ENCODE measurements at places on chromosomes 1 and 21.

- DNase-seq, result peak; percentile 82
Measured at GRCh38 chr1:216140730-216141524, 282.3 kb downstream of the USH2A start.

DNA sequence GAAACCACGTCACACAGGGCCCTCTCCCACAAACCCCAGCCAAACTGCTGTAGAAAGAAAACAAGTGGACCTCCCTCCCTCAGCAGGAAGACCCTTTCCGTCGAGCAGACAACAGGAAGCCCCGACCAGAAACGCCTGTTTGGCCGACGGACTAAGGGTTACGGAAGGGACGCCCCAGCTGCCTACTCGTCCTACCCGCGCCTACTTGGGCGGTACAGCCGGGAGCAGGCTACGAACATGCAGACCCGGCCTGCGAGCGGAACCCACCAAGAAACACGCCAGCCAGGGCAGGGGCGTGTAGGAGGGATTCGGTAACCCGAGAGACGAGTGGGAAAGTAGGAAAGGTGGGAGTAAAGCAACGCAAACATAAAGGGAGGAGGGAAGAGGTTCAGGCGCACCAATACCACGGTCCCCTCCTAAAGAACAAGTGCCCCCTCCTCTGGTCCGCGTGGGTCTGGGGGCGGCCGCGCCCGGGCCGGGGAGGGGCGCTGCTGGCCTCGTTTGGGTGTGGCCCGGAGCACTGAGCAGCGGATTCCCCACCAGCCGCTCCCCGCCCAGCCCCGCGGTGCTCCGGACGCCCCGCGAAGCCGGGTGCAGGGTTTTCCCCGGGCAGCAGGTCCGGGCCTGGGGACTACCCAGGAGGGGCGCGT lies 450 bp downstream of the S100A10 start:
- peak; percentile 70 for DNase-seq

DNA sequence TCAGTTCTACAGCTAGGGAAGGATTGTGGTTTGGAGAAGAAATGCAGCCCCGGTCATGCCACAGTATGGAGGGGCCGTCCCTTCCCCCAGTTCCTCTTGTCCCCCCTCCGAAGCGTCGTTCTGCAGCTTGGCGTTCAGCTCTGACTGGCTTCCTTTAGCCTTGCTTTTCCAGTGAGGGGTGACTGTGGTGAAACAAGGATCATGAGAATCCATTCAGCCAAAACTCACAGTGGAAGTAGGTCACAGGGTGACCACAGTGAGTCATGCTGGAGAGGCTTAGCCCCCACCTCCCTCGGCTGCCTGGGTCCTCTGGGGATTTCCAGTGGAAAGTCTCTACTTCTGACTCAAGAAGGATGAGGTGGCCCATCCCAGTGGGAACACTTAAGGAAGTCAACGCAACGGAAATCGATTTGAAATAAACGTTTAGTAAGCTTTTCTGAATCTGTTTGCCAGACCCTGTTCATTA lies 37.3 kb upstream of the COL6A2 start:
- DNase-seq, result peak; percentile 77

- peak; percentile 30 for DNase-seq
Measured at GRCh38 chr1:228416217-228416933, at the start of gene TRIM17. Gene TRIM17, minus strand, starts transcription at chr1:228416861. Its CDS starts 1,789 bp downstream, at chr1:228415072.

DNA sequence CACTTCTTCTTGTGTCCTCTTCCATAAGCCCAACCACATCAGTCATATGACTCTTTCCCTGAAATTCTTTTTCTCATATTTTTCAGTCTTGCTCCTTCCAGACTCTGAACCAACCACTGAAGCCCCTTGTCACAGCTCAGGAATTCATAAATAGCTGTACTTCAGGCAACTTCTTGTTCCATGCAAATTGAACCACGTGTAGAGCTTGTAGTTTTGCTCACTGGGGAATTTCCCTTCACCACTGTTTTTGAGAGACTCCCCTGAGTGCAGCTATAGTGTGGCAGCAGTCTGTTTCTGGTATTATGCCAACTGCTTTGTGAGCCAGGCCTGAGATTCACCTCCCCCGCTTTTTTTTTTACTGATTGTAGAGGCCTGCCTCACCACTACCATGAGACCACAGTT lies 150.3 kb upstream of the SPAG17 start:
- peak; percentile 56 for DNase-seq

- DNase-seq, result no peak
Measured at GRCh38 chr1:18657506-18658201, 27.0 kb downstream of the PAX7 start.

GRCh38 chr1:178528953-178529335 lies 16.0 kb downstream of the TEX35 start:
- DNase-seq, result no peak

GRCh38 chr1:2229037-2229864 lies 1.1 kb downstream of the SKI start:
- DNase-seq, result peak; percentile 83

- DNase-seq, result no peak
Measured at GRCh38 chr1:24905979-24906720, 23.9 kb downstream of the RUNX3 start.

GRCh38 chr21:28548291-28548690 lies 444.4 kb downstream of the LTN1 start:
- DNase-seq, result no peak

DNA sequence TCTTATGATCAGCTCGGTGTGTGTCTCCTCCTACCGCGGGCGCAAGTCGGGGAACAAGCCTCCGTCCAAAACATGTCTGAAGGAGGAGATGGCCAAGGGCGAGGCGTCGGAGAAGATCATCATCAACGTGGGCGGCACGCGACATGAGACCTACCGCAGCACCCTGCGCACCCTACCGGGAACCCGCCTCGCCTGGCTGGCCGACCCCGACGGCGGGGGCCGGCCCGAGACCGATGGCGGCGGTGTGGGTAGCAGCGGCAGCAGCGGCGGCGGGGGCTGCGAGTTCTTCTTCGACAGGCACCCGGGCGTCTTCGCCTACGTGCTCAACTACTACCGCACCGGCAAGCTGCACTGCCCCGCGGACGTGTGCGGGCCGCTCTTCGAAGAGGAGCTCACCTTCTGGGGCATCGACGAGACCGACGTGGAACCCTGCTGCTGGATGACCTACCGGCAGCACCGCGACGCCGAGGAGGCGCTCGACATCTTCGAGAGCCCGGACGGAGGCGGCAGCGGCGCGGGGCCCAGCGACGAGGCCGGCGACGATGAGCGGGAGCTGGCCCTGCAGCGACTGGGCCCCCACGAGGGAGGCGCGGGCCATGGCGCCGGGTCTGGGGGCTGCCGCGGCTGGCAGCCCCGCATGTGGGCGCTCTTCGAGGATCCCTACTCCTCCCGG lies 1.5 kb downstream of the KCNC4 start:
- DNase-seq, result no peak

DNA sequence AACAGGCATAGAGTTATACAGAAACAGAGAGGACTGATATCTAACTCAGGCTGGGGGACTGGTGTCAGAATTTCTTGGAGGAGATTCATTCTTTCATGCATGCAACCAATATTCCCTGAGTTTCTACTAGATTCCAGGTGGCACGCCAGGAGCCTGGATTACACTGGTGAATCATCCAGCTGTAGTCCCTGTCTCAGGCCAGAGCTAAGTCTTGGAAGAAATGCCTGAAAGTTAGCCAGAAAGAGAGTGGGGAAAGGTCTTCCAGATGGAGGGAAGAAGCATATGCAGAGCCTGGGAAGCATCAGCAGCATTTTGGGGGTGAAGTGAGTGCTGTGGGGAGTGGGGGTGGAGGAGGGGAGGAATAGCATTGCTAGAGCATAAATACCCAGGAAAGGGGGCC lies 239.1 kb downstream of the OMA1 start:
- peak; percentile 78 for DNase-seq

GRCh38 chr1:218347336-218347722 lies 2.2 kb downstream of the TGFB2 start:
- peak; percentile 95 for DNase-seq

DNA sequence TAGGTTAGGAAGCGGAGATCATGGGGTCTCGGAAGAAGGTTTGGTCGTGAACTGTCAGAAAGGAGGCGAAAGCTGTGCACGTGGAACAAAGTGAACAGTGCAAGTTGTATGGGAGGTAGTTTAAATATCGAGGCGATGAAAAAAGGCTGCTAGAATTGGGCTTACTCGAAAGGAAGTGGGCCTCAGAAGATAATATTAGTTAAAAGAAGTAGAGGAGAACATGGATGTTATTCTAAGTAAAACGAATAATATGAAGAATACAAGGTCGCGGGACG lies 571 bp downstream of the WDR3 start:
- DNase-seq, result no peak

- DNase-seq, result no peak
Measured at GRCh38 chr1:12372180-12372579, 142.3 kb downstream of the VPS13D start.

GRCh38 chr1:177568622-177569021 lies 397.9 kb downstream of the BRINP2 start:
- no peak for DNase-seq

- no peak for DNase-seq
Measured at GRCh38 chr1:232425421-232425820, 204.5 kb downstream of the SIPA1L2 start.

DNA sequence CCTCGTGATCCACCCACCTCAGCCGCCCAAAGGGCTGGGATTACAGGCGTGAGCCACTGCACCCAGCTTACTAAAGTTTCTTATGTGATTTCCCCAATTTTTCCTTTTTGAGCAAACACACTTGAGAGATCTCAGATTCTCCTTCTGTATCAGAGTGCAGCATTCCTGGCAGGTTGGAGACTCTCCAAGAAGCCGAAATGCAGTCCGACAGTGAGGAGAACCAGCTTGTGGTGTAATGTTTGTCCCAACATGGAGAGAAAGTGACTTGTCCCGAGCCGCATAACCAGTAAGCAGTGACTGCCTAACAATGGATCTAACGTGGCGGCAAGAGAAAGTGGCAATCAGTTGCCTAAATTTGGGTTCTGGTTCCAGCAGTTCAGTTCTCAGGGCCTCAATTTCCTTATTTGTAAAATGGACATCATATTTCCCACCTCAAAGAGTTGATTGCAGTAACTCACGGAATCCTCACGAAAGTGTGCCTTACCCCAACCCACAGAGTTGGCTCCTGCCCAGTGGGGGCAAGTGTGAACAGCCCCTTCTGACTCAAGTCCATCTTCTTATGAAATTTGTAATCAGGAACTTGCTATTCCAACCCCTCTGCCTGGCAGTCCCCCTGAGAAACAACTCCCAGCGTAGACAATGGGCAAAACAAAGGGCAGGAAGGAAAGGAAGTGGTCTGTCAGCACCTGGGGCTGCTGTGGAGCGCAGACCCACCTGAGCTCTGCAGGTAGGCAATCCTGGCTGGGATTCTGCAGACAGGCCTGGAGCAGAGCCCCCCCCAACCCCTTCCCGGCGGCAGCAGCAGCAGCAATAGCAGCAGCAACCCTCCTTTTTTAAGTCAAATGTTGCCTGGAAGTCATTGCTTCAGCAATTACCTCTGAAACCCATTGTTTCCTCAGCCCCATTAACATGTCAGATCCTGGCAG lies 223.6 kb upstream of the POU3F1 start:
- no peak for DNase-seq

DNA sequence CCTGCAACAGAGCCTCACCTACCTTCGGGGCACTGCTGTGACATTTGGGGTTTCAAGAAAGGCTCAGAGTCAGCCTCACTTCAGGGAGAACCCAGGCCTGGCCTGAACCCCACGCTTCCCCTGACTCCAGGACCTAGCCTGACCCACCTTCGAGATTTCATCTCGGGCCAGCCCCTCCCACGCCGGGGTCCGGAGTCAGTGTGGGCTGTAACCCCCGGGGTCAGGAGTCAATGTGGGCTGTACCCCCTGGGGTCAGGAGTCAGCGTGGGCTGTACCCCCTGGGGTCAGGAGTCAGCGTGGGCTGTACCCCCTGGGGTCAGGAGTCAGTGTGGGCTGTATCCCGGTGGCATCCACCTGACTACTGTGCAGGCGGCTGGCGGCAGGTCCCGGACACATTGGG lies 183.0 kb upstream of the RAB4A start:
- DNase-seq, result no peak

- DNase-seq, result no peak
Measured at GRCh38 chr21:41289431-41289830, 27.2 kb upstream of the FAM3B start.

GRCh38 chr1:58649555-58649954 lies 50.3 kb downstream of the MYSM1 start:
- no peak for DNase-seq

- DNase-seq, result no peak
Measured at GRCh38 chr1:164840936-164841335, 282.0 kb downstream of the PBX1 start.
